NB4 (cell line): ENCODE measurements at places on chromosomes 7 and 10.

GRCh38 chr10:80964179-80964578 lies 426.5 kb downstream of the SH2D4B start:
- DNase-seq, result no peak

DNA sequence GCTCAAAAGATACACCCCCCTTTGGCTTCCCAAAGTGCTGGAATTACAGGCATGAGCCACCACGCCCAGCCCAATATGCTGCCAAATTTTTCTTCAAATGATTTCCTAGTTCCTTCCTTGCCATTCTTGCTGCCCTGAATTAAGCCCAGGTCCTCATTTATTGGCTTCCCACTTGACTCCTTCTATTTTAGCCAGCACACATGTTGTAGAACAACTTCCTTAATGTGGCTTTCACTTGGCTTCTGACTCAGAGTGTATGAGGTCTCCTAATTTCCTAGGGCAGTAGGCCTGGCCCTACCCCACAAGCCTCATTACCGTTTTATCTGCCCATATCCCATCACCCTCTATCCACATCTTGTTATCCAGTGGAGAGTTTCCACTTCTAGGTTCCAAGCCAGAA lies 21.8 kb upstream of the HIPK2 start:
- peak; percentile 84 for DNase-seq

DNA sequence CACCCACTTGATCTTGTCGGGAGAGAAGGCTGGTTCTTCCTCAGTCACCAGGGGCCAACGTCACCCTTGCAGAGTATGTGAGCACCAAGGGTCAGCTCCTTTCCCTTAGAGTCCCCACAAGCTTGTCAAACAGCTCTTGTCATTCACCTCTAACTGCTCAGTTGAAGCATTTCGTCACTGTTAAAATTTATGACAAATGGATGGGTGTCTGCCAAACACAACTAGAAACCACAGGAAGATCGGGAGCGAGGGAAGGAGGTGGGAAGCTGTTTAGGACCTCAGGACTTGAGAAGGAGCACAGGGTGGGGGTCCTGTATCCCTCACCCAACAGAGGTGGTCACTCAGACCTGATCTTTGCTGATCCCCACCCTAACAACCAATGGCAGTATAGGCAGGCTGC lies 373.3 kb upstream of the IGFBP3 start:
- DNase-seq, result no peak

GRCh38 chr7:71338866-71339265 lies 206.9 kb downstream of the GALNT17 start:
- DNase-seq, result no peak

GRCh38 chr7:92631850-92632487 lies 41.8 kb upstream of the FAM133B start:
- no peak for DNase-seq

GRCh38 chr7:101870361-101871062 lies 53.1 kb downstream of the CUX1 start:
- no peak for DNase-seq

DNA sequence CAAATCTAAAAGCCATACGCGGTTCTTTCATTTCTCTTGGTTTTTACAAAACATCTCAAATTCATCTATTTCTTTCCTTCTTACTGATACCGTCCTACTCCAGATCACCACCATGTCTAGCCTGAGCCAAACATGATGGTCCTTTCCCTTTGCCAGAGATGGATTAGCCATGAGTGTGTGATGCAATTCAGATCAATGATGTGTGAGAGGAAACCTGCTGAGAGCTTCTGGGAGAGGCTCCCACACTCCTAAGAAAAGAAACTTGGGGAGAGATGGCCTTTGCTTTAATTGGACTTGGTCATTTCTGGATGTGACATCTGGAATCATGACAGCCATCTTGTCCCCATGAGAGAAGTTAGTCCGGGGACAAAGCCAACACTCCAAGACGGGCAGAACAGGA lies 367.2 kb downstream of the FGFR2 start:
- DNase-seq, result no peak

DNA sequence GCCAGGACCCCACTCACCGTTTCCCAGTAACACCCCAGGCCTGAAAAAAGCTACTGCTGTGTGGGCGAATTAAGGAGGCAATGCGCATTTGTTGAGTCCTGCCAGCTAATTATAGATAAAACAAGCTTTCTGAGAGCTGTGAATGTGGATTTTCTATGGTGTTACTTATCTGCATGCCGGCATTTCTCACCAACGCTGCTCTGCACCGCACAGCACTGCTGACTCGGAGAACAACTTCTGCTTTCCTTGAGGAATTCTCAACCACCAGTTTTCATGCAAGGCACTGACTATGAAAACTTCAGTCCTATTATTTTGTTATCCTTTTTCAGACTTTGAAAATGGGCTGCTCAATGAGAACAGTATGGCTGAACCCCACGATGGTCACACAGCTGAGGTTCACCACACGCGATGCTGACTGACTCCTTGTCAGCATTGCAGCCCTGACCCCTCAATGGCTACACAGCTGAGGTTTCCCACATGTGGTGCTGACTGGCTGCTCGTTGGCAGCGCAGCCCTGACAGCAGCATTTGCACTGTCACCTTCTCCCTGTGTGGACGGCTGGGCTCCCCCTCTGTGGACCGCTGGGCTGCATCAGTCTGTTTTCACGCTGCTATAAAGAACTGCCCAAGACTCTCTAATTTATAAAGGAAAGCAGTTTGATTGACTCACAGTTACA lies 190.6 kb downstream of the DIP2C start:
- DNase-seq, result no peak

- peak; percentile 97 for DNase-seq
Measured at GRCh38 chr7:126700807-126701604, 551.7 kb downstream of the GRM8 start.

DNA sequence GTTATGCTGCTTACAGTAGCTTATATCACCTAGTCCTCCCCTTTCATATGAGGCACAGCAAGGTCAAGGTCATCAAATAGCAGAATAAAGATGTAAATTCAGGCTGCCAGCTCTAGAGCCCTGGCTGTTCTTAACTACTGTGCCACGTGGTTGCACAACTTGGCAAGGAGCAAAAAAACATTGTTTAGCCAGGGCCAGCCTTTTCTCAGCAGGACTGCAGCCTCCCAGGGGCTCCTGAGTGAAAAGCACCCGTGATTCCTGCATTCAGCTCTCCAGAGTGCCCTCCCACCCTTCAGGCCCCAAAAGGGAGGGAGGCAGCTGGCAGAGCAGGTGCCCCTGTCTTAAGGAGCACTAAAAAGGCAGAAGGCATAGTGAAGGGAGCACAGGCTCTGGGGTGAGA lies 31.8 kb upstream of the TM9SF3 start:
- no peak for DNase-seq

DNA sequence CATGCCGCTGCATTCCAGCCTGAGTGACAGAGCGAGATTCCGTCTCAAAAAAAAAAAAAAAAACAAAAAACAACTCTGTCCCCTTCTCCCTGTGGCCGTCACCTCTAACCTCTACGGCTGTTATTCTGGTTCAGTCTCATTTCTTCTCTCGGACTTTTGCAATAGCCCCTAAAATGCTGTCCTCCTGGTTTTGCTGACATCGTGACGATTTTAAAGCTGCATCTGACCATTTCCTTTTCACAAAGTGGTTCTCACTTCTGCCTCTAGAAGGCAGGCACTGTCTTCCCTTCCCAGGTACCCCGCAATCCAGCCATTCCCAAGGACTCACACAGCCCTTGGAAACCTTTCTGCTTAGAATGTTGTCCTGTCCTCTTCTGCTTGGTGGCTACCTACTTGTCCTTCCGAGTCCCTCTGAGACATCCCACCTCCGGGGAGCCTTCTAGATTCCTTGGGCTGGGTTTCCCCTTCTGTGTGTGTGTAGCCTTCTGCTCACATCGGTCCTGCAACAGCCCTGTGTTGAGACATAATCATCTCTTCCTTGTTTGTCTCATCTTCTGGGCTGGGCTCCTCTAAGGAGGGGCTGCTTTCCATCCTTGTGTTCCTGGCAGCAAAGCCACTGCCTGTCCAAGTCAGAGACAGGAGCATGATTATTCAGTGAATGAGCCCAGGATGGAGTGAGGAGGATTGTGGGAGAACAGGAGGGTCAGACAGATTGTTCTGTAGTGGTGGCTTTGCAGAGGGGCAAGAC lies 83.1 kb downstream of the GRK5 start:
- no peak for DNase-seq

- DNase-seq, result no peak
Measured at GRCh38 chr10:103295374-103296015, 18.6 kb downstream of the INA start.

- DNase-seq, result no peak
Measured at GRCh38 chr10:69425041-69425440, 8.3 kb upstream of the TACR2 start.

GRCh38 chr10:104648421-104648820 lies 7.3 kb downstream of the SORCS3 start:
- no peak for DNase-seq

DNA sequence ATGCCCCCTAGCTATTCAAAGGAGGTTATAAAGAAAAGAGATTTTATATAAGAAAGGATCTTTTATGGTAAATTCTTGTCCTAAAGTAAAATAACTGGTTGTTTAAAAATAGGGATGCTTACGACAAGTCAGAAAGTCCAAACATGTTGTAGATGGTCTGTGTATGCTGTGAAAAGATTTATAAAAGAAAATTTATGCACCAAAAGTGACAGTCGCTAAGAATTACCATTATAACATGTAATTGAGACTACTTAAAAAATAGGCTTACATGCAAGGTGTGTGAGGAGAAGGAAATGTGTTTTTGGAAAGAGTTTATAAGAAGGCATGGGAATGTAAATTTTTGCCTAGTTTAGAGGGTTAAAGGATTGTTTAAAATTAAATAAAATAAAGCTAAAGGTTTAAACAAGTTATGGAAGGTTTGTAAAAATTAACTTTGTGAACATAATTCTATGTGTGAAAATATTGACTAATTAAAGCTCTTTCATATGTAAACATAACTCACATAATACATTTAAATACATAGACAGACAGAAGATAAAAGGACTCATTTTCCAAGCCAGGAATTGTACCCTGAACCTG lies 118.5 kb downstream of the LYZL1 start:
- peak; percentile 10 for DNase-seq

DNA sequence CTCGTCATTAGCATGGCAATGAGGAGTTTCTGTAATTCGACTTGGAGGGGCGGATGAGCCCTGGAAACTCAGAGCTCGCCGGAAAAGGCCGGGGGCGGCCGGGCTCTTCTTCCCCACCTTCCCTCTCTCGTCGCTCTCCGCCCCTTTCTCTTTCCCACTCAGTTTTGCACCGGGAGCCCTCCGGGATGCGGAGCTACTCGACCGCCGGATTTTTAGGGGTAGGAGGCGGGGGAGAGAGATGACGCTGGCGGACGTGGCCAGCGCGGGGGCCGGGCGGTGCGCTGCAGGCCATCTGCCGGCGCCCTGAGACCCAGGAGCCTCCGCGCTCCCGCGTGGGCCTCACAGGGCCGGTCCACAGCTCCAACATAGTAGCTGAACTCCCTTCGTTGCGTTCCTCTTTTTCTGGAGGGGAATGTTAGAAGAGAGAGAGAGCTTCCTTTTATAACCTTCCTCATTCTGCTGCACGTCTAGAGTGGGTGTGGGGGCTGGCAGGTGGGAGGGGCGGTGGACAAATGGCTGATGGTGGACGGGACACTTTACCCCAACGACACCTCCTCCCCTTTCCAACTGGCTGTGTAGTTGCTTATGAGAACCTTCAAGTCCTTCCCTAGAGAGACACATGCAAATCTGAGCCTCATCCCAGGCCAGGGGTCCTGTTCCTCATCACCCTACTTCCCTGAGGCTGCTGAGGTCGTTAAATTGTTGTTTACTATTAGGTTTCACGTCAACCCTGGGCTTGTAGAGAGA lies 1.1 kb upstream of the HOXA1 start:
- peak; percentile 70 for DNase-seq

GRCh38 chr7:149864751-149865150 lies 9.0 kb upstream of the ATP6V0E2 start:
- no peak for DNase-seq

DNA sequence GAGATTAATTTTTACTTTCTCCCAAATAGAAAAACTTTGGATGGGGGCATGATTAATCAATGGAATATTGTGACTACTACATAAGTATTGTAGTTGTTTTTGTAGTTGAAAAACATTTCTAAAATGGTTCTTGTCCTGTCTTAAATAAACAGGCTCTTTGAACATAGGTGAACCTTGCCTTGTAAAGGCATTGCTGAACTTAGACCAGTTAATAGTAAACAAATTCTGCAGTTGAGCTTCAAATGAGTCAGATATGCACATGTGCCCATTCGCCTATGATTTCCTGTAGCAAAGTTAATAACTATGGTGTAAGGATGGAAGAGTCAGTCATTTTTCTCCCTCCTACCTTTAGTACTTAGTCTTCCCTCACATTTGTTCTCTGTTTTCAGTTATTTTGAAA lies 22.6 kb downstream of the CUTC start:
- no peak for DNase-seq

- DNase-seq, result no peak
Measured at GRCh38 chr7:144401490-144401889, 2.0 kb downstream of the NOBOX start.

- DNase-seq, result no peak
Measured at GRCh38 chr10:7383442-7383841, 27.4 kb downstream of the SFMBT2 start.

DNA sequence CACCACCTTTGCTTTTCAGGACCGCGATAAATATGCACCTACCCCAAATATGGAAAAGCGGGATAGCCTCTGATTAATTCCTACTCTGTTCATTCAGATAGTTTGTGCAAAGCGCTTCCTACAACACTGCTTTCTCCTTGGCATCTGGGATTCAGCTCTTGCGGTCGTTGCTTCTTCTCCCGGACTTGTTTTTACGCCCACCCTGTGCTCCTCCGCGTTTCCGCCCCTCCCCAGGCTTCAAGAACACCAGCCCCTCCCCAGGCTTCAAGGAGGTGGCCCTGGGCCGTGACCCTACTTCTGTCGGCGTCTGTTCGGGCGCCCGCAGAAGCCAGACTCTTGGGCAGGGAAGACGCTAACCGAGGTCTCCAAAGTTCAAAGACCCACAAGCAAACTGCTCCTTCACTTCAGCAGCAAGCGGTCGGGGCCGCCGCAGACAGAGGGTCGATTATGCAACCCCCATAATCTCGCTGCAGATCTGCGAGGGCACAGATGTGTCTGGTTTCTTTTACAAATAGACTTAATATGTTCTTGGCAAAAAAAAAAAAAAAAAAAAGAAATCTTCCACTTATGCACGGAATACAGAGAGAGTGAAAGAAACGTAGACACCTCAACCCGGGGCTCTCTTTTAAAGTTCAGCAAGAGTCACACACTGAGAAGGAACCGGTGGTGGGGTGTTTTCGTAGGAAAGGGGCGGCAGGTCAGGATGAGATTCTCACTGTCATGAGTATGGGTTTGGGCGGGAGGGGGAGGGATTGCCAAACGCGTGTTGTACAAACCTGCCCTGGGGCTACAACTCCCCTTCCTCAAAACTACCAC lies 1.9 kb downstream of the DLX5 start:
- DNase-seq, result peak; percentile 74

- DNase-seq, result no peak
Measured at GRCh38 chr10:57917019-57917418, 350.7 kb downstream of the IPMK start.
